NCI-H524 treated with DMSO at 0.1 percent for 48 hours (cell line): ENCODE measurements at places on chromosomes 6 and 20.

GRCh38 chr20:25525867-25526266 is 59.5 kb downstream of the NINL start:
- no peak for DNase-seq

GRCh38 chr20:10857352-10858070 is 183.7 kb upstream of the JAG1 start:
- DNase-seq, result no peak

GRCh38 chr6:154306696-154307095 is 49.9 kb downstream of the IPCEF1 start:
- no peak for DNase-seq

GRCh38 chr6:42322676-42323075 is 105.0 kb upstream of the MRPS10 start:
- DNase-seq, result no peak

DNA sequence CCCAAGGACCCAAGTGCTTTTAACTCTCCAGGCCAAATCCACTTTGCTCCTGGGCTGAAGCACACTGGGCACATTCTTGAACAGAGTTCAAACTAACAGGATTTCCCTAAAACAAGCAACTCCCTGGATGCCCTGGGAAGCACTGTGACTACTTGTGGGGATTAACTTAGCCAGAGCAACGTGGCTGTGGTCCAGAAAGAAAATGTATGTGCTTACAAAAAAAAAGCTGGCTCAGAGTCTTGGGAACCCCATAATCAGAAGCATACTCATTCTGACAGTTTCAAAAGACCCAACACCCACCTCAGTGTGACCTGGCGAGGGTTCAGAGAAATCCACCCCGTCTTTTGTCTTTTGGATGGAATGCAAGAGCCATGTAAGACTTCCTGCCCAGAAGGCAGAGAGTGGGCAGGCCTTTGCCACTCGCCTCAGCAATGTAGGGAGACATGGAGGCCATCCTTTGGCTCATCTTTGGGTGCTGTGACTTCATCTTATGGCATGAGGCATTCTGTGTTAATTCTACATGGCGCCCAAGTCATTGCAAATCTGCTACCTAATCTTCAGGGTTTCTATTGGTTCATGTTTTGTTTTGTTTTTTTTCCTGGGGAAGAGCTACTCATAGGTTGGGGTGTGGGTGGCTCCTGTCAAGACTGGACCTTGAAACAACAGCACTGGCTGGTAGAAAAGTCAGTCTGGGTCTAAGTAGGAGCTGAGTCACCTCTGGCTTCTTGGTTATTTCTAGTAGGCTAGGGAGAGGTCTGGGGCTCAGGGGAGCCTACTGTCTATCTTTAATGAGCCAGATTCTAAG is 248.6 kb upstream of the SUPT3H start:
- DNase-seq, result no peak

DNA sequence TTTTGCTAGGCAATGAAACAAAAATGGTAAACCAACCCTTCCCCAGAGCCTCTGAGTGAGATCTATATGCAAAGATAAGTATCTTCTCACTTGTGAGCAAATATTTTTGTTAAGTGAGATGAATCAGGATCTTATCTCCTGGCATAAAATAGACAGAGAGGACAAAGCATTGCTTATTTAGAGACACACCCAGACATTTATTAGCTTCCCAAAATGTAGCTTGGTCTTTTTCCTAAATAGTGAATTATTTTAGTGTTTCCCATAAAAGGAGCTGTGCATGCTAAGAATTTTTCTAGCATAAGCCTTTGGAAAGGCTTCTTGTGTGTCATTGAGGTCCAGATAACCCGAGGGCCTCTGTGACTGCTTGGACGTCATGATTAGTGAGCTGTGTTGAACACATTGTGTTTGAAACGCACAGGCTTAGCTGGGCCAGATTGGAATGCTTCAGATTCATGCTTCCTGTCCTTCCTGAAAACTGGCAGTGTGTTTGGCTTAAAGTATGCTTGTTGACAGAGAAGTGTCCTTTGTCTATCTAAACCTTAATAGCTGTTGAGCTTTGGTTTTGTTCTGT is 16.5 kb downstream of the MTHFD1L start:
- DNase-seq, result no peak

DNA sequence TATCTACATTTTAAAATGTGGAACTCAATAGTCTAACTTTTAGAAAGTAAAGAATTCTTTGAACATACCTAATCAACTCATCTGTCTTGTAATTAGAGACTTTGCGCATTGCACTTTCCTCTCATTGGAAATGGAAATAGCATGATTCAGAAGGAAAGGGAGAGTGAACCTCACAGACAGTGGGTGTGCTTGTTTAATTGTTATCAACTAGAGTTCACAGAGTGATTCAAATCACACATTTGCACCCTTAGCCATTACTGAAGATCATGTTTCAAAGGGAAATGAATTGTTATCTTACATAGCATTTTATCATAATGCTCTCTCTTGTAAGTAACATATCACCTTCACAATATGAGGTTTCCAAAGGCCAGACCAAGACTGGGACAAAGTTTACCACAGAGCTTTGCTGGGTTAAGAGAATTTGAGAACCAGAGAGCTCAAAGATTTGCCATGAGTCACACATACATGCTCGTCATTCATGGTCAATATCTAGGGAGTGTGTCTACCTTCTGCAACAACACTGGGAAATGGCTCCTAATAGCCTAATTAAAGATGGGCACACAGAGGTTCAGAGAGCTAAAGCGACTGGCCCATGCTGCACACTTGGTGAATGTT is 21.5 kb downstream of the GSTA3 start:
- no peak for DNase-seq

- DNase-seq, result no peak
Measured at GRCh38 chr6:153373869-153374268, 242.8 kb upstream of the RGS17 start.

GRCh38 chr20:63022501-63022900 is 15.7 kb upstream of the BHLHE23 start:
- DNase-seq, result no peak

DNA sequence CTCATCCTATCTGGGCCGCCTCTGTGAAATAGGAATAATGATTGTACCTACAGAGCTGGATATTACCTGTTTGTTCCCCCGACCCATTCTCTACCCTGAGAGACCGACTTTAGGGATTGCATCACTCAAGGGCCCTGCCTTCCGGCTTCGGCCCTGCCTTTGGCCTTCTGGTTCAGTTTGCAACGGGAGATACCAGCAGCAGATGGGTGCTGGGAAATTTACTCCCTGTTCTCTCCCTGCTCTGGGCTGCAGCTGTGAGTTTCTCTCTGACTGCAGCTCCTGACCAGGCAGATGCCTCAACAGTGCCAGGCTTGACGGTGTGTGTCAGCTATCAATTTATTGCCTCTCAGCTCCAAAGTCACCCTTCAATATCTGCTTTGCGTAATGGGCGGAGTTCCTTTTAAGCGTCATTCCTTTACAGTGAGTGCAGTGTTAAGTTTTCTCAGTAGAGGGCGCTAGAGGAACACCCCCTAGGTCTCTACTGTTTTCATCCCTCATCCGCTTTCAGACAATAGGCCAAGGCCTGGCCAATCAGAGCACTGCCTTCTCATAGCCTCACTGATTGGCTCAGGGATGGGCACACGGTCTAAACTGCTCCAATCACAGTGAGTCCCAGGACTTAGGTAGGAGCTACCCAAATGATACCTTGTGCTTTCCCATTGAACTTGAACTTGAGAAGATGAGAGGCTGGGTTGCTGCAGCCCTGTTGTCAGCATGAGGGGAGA is 30.0 kb downstream of the KCNG1 start:
- DNase-seq, result peak; percentile 71

GRCh38 chr6:106626485-106626884 is 2.8 kb downstream of the RTN4IP1 start:
- peak; percentile 48 for DNase-seq

DNA sequence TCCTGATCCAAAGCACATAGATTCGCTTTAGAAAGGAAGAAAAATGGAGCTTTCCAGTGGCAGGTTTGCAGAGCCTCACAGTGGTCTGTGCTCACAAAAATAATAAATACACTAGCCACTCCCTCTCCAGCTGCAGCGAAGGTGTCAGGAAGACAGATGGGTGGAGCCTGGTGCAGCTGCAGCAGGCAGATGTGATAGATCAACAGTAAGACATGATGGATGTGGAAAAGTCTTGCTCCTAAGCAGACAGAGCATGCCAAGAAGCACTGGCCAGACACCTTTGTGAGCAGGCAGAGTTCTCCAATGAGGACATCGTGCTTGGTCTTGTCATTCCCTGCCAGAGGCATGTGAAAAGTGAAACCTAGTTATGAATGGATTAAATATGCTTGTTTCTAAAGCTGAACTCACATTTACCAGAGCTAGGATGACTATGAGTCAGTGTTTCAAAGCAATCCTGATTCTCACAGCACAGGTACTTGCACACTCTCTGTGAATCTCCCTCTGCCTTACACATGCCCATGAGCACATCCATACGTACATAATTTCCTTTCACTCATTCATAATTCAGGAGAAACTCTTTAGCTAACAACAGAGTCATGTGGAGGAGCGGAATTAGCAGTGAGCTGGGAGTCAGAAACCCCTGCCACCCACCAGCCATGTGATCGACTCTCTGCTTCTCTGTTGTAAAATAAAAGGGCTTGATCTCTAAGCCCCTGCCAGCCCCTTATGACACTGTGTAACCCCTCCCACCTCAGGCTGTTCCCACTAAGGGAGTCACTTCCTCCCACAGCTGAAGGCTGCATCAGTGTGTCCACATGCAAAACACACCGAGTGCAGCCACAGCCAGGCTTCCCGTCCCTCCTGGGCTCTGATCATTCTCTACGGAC is 111.2 kb downstream of the SCML4 start:
- no peak for DNase-seq

DNA sequence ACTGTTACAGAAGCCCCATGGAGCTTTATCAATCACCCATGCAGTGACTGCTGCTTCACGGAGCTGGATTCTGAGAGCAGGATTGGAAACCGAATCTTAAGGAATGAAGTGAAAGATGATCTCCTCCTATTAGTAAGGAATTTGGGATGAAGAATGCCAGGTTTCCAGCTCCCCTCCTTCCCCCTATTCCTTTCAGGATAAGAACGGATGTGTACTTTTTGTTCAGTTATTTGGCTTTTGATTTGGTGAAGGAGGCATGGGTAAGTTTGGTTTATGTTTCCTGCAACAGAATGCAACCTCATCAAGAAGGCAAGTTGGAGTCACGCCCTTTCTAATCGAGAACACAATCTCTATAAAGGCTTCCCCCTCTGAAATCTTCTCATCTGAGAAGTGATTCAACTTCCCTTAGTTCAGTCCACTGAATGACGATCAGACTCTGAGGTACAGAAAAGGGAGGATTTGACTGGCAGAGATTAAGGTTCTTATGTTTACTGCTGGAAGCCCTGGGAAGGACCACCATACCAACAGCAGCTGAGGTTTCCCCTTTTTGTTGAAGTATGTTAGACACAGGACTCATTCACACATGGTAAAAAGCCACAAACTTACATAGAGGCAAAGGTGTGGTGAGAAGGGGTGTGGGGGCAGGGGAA is 5.5 kb downstream of the ELMO2 start:
- DNase-seq, result no peak

- DNase-seq, result no peak
Measured at GRCh38 chr6:72938104-72938503, 287.2 kb downstream of the KHDC1L start.

DNA sequence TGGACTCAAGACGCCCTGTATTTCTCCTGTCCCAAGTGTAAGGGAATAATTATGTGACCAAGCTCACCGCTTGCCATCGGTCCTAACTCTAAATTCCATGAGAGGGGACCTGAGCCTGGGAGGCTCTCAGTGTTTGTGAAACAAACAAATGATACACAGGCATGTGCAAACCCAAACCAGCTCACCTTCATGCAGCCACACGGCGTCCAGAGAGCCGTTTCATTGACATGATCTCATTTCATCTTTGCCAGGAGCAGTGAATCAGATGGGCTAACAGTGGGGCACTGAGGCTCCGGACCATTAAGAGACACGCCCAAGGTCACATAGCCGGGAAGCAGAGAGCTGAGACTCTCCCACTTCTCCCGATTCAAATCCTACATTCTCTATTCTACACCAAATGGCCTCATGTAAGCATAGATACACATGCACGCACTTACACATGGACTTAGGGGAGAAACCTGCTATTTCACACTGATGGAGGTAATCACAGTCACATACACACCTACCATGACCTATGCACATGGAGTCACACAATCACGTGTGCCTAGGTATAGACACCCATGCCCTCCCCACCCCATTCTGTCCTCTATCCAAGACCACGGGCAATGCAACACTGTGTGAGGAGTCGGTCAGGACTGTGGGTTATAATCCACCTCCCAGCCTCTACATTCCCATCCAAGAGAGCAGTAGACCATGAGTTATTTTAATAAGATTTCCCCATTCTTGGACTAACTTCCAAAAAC is 1.1 kb downstream of the BNIP5 start:
- DNase-seq, result no peak

DNA sequence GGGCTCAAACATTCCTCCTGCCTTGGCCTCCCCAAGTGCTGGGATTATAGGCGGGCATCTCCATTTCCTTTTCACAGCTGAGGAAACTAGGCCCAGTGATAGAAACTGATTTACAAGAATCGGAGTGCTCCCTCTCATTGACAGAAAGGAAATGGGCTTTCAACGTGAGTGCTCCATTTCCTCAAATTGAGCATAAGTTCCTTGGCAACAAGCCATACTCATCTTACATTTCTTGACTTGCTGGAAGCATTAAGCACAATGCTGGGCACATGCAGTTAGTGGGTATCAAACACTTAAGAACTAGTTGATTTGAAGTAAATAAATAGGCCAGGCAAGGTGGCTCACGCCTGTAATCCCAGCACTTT is 54.7 kb downstream of the FGD2 start:
- no peak for DNase-seq

- no peak for DNase-seq
Measured at GRCh38 chr20:39283464-39283863, 321.3 kb downstream of the DHX35 start.

DNA sequence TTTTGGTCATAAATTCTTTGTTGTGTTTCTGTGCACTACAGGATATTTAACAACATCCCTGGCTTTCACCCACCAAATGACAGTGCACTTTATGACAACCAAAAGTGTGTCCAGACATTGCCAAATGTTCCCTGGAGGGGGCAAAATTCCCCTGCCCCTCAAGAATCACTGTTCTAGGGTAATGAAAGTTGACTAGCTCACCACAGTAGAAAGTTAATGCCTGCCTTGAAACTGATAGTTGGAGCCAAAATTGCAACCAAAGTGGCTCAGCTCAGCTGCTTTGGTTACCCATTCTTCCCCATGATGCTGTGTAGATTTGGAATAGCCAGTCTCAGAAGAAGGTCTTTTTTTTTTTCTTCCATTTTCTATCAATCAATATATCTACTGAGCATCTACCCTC is 150.6 kb downstream of the RALGAPA2 start:
- DNase-seq, result no peak

GRCh38 chr6:16743664-16744210 is 17.5 kb downstream of the ATXN1 start:
- no peak for DNase-seq

- DNase-seq, result no peak
Measured at GRCh38 chr6:139308936-139309603, 17.3 kb upstream of the TXLNB start.

- no peak for DNase-seq
Measured at GRCh38 chr6:55674672-55675071, 95.7 kb upstream of the HMGCLL1 start.

GRCh38 chr20:44413575-44414345 is 58.3 kb downstream of the HNF4A start:
- DNase-seq, result no peak

GRCh38 chr20:56362833-56363413 is 4.1 kb downstream of the FAM210B start:
- DNase-seq, result peak; percentile 40
